ENCODE measurements at places on chromosomes 7 and 10.
A peak's percentile ranks its signal among the peaks of the same experiment; 100 is the strongest.

GRCh38 chr10:122441961-122442360, 12.5 kb upstream of the ARMS2 start:
- peak; percentile 69 for DNase-seq

- no peak for DNase-seq
Observed at GRCh38 chr10:1854271-1854670, 116.9 kb upstream of the ADARB2 start.

DNA sequence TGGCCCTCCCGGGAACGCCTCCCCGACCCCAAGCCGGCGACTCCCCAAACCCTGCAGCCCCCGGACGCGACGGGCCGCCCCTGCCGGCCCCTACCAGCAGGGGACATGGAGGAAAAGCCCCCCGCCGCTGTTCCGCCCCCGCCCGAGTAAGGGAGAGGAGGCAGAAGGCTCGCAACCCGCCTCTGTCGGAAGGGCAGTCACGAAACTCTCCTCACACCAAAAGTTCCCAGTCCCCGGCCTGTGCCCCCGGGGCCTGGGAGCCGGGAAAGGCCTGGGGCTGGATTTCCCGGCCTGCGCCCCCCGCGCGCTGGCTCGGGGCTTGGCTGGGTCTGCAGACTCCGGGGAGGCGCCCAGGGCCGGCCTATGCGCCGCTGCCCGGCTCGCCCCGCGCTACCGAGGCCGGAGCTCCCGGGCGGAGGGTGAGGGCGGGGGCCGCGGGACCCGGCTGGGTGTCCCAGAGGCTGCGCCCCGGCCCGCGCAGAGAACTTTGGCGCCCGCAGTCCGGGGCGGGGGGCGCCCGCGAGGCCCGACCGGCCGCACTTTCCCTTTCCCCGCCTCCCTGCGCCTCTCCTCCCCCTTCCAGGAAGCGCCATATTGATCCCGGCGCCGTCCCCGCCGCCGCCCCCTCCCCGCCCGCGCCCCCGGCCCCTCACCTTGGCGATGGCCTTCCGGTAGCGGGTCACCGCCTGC, 728 bp downstream of the PARD3 start:
- DNase-seq, result no peak

- no peak for DNase-seq
Observed at GRCh38 chr10:121919666-121920065, 8.2 kb downstream of the ATE1 start.

- DNase-seq, result no peak
Observed at GRCh38 chr7:40429826-40430225, 295.0 kb downstream of the SUGCT start.

DNA sequence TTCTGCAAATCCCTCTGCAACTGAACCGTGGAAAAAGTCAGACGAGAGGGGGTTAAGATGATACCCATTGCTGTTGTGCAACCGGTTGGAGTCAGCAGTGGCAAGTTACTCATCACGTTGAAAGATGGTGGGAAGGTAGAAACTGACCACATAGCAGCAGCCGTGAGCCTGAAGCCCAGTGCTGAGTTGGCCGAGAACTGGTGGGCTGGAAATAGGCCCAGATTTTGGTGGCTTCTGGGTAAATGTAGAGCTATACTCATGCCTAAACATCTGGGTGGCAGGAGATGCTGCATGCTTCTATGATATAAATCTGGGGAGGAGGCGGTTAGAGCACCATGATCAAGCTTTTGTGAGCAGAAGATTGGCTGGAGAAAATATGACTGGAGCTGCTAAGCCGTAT, 78.6 kb downstream of the ARL5B start:
- DNase-seq, result no peak

GRCh38 chr7:75854233-75854632, 24.6 kb upstream of the RHBDD2 start:
- DNase-seq, result no peak

DNA sequence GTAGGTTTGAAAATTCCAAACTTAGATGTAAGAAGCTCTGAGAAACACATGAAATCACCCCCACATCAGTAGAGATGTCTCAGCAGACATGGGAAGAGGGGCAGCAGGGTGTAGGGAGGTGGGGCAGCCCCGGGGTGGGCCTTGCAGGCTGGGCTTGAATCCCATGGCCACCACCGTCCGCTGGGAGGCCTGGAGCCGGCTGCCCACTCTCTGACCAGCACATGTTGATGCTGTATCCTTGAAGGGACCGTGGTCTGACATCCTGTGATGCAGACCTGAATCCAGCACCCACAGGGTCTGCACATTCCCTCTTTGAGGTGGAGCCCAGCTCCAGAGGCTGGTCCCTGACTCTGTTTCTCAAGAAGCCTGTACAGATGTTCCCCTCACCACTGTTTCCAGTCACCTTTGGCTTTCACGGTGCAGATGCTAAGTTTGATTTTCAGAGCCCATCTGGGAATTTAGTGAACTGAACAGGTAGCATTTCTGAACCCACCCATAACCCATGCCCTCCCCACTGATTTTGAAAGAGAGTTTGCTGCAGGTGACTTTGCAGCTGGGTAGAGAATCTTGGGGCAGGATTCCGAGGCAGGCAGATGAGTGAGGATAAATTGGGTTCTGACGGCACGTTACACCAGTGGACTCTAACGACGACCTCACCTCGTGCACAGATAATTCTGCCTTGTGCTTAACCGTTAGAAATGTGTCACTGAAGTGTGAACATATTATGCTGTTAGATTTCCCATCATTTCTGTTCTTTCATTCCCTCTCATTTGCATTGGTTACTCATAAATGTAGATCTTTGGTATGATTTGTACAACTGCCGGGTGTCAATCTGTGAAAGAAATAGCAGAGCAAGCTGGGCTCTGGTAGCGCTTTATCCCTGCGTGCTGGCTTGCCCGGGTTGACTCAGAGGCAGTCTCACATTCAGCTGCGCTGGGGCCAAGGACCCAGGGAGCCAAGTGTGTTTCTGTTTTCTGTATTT, 45.7 kb downstream of the IKZF1 start:
- DNase-seq, result no peak

DNA sequence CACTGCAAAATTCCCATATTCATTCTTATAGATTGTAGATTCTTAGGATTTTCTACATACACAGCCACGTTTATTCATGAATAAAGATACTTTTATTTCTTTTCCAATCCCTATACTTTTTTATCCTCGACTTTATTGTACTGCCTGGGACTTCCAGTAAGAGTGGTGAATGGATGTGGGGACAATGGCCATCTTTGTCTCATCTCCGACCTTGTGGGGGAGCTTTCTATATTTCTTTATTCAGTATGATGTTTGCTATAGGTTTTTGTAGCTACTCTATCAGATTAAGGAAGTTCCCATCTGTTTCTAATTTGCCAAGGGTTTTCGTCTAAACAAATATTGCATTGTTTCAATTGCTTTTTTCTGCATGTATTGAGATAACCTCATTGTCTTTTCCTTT, 184.3 kb downstream of the FOXP2 start:
- DNase-seq, result no peak

- DNase-seq, result no peak
Observed at GRCh38 chr7:135197343-135197742, 14.0 kb downstream of the WDR91 start.

DNA sequence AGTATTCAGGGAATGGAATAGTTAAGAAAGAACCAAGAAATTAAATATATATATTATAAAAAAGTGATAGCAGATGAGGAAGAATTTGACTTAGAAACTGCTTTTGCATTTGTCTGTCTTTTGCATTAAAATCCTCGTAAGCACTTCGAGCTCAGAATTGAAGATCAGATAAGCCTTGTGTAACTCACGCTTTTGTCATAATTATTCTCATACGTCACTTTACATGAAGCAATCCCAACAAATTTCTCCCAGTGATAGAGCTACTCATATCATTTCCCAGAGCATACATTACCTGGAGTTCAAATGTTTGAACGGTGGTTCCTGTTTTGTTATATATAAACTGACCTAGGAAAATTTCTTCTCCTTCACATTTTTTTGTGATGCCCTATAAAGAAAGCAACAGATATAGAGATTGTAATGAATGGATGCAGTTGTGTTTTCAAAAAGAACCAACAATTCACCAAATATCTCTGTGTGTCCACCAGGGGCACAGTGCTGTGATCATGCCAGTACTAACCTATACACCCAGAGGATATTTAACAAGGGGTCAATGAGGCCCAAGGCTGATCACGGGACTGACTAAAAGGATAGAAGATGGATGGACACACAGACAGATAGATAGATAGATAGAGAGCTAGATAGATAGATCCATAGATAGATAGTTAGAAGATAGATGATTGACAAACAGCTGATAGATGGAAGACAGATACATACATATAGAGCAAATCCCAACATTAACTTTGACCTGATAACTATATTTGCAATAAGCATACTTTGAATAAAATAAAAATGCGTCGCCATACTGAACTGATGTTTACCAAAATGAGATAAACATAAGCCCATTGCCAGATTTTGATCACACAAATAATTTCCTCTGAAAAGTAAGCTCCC, 9.3 kb upstream of the HUS1 start:
- DNase-seq, result no peak

DNA sequence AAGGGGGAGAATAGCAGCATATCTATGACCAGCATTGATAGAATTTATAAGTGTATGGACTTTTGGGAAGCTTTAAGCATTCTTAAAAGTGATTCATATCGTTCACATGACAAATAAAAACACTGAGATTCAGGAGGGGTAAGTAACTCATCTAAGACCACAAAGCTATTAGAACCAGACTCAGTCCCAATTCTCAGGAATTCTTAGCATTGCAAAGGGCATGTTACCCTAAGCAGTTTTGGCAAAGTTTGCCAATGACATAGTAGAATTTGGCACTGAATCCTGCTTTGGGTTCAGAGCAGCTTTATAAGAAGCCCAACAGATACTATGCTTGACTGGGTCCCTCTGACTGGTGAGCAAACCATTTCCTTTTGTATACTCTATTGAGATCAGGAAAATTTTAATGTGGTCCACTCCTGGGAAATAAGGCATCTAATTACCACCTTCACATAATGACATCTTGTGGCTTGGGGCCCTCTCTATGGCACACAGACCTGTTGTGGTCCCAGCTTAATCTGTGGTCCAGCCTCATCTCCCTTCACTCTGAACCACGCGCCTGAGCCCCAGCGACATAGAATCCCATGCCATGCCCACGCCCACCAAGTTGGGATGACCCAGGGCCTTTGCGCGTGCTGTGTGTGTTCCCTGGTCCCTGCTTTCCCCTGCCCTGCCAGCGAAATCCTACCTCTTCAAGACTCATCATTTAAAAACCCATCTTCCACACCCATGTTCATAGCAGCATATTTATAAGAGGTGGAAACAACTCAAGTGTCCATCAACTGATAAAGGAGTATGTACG, 37.5 kb upstream of the DOCK1 start:
- no peak for DNase-seq

GRCh38 chr10:61554925-61555324, 101.7 kb upstream of the TMEM26 start:
- no peak for DNase-seq

- no peak for DNase-seq
Observed at GRCh38 chr10:17443707-17444387, 10.5 kb downstream of the ST8SIA6 start.

DNA sequence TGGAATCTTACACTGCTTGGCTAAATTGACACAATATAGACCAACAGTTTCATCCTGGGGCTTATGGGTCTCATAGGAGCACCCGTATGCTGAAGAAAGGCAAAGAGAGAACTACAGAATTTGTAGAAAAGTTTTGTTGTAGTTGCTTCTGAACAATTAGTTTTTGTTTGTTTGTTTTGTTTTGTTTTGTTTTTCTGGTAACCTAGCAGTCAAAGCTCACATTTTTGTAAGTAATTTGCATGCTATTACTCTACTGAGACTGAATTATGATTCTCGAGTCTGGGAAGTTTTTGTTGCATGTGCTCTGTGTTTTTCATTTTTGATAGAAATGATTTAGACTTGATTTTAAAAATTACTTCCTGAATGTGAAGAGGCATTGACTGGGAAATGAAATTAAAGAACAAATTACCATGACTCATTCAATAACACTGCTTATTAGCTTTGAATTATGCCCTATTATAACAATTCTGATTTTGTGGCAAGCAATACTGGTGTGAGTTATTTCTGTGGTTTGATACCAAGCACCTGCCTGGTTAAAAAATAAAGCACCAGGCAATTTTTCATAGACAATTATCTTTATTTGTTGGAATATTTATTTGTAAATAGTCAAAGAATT, 438 bp downstream of the LSMEM1 start:
- DNase-seq, result no peak

DNA sequence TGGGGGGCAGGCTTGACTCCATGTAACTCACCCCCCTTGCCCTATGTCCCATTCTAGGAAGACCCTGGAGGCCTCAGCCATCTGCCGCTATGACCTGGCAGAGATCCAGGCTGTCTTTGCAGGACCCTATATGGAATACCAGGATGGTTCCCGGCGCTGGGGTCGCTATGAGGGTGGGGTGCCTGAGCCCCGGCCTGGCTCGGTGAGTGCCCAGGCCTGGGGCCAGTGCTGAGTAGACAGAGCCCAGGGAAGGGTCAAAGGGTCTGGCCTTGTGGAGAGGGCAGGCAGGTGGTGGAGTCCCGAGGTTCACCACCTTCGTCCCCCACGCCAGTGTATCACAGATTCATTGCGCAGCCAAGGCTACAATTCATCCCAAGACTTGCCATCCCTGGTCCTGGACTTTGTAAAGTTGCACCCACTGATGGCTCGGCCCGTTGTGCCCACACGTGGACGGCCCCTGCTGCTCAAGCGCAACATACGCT, 7.5 kb downstream of the MRPL43 start:
- no peak for DNase-seq

DNA sequence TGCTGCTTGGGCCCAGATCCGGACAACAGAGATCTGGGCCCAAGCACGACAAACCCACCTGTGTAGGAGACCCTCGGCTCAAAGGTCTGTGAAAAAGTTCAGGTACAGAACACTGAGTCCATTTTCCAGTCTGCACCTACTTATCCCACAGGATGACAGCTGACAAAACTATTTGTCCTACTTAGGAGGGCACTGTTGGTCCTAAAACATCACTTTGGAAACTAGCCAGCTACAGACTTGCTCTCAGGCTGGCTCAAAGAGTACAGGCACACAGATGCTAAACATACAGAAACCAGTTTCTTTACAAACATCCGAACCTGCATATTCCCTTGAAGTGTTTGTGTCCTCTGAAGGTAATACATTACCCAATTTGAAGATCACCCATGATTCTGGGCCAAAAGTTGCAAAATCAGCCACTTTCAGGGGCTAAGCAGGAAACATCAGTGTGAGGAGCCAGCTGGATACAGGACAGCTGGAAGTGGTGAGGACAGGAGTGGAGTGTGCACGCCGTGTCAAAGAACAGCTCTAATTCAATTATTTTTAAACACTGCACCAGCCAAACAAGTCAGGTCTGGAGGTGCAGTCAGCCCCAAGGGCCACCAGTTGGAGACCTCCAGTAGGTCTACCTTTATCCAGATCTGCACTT, 88.5 kb downstream of the NOC3L start:
- DNase-seq, result peak; percentile 18

DNA sequence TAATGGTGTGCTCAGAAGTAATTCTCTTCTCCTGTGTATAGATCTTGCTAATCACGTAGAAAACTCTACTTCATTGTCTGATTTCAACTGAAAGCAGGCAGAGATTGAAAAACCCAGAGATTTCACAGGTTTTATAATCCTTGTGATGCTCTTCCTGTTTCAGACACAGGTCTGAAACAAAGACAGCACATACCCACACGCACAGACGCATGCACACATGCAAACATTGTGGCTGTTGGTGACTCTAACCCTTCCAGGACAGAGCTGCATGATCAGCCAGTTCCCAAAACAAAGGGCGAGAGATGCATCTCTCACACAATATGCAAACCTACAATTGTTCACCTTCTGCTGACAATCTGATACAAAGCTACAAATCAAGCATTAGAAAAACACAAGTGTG, 11.1 kb upstream of the TFEC start:
- DNase-seq, result no peak
